OCI-LY7 (cell line): ENCODE measurements at places on chromosomes 11 and 22.

GRCh38 chr22:25666308-25666707 lies 75.7 kb upstream of the MYO18B start:
- no peak for DNase-seq

DNA sequence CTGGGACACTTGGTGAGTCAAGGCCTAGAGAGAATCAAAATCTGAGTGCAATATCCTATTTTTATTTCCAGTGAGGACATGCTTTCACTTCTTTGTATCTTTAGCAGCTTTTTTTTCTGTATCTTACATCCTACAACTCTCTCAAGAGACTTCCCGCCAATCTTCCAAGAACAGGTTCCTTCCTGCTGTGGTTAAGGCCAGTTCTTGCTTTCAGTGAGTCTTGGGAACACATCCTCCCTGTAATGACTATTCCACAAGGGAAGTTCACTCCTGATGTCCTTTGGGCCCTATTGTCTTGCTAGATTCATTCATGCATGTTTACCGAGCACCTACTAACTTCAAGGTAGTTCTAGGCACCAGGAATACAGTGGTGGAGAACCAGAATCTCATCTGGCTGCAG lies 3.8 kb upstream of the MMP12 start:
- no peak for DNase-seq

DNA sequence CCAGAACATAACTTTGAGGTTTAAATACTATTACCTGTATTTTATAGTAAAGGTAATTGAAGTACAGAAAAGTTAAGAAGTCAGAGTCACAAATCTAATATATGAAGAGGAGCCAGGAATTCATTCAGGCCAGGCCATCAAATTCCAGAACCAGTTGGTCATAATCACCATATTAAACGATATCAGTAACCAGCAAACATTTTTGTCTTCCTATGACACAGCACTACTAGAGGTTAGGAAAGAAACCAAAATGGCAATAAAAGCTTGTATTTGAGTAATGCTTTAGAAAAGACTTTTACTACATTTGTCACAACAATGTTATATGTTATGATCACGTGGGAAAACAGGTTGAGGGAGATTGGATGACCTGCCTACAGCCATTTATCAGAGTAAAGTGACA lies 62.2 kb downstream of the DKK3 start:
- DNase-seq = no peak

- DNase-seq = no peak
Measured at GRCh38 chr22:50447576-50448551, 27.0 kb downstream of the SBF1 start.
